ENCODE measurements at places on chromosomes 4 and X. TPM values are rescaled to one million over a fixed set of nuclear protein-coding genes. Genes with fewer than 3 reads are reported as not detected.

GRCh38 chr4:86959588-86960500 lies 25.0 kb downstream of the AFF1 start:
- no peak overlapping the region for H3K4me3 ChIP-seq
- DNase-seq: no peak
- H3K27ac ChIP-seq: peak overlapping the region; percentile 55
- H3K36me3 ChIP-seq: no peaks in the 10 kb centered on the region

FAM184B gene
- polyA plus RNA-seq: 0.17 TPM

- no peak overlapping the region for H3K4me3 ChIP-seq
- no peaks in the 10 kb centered on the region for H3K36me3 ChIP-seq
- no peaks in the 10 kb centered on the region for H3K4me1 ChIP-seq
- no peak for DNase-seq
- H3K27me3 ChIP-seq: no peaks in the 10 kb centered on the region
Measured at GRCh38 chrX:47321823-47322371, 48.5 kb upstream of the ZNF157 start.

COL25A1 gene
- 1.8 TPM for polyA plus RNA-seq

SSX4 gene
- polyA plus RNA-seq: not detected

DNA sequence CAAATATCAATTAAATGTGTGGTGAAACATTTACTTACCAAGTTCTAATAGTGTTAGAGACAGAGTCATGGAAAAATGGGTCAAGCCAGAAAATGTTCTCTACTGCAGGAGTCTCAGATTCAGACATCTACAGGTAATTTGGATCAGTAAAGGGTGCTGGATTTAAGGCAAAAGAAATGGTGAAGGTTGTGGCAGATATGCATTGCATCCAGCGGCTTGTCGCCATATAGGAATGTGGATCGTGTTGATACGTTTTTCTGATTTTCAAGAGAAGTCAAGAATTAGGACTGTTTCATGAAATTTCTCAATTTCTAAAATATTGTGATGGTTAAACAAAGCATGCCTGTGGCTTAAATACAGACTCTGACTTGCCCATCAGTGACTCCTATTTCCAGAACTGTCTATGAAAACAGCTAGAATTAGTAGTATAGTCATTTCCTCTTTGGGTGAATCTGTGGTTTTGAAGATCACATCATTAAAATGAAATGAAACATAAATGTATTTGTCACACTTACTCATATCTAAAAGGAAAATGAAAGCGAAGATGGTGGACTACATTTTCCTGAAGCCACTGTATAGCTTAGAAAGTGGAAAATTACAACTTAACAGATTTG lies 110.1 kb upstream of the VEGFC start:
- DNase-seq: no peak
- H3K4me3 ChIP-seq: no peak overlapping the region
- no peak overlapping the region for H3K27ac ChIP-seq
- H3K4me1 ChIP-seq: no peaks in the 10 kb centered on the region
